GM12865 (cell line): ENCODE measurements at places on chromosomes 6 and 20.

- DNase-seq, result no peak
Observed at GRCh38 chr6:115551527-115551926, 509.2 kb downstream of the FRK start.

DNA sequence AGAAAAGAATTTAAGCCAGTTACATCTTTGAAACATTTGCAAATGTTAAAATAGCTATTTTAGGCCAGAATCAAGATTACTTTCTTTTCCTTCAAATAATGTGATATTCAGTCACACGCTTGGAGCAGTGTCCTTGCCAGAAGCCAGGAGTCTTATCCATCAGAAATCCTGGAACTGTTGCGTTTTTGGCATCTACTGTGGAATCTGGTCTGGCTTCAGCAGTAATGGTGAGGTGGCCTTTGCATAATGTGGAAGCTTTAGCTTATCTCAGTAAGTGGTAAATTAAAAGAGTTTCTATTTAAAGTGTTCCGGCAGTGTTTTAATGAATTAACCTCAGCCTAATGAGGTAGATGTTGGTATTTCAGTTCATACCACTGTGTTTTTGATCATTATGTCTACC lies 97.6 kb downstream of the FIG4 start:
- no peak for DNase-seq

DNA sequence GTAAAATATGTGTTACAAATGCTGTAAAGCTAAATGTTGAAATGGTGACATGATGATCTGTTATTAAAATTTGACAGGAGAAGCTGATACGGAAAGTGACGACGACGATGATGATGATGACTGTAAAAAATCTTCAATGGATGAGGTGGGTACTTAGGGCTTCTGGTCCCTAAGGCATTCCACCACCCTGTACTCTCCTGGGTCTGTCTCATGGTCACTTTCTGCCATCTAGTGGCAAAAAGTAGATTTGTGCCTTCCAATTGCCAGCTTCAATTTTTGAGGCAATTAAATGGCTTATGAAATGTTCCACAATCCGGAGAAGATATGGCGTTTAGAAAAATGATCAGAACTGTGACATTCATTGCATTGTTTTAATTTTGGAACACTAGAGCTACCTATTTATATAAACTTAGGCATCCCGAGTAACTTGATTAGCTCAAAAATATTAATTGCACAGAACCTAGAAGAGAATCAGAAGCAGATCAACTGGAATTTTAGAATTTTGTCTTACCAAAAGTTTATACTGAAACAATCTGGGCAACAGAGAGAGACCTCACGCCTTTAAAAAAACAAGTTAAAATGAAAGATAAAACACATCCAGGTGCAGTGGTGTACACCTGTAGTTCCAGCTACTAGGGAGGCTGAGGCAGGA lies 346.5 kb upstream of the PLCB4 start:
- DNase-seq, result peak; percentile 72

- DNase-seq, result no peak
Observed at GRCh38 chr6:8446391-8446790, 11.0 kb upstream of the SLC35B3 start.

DNA sequence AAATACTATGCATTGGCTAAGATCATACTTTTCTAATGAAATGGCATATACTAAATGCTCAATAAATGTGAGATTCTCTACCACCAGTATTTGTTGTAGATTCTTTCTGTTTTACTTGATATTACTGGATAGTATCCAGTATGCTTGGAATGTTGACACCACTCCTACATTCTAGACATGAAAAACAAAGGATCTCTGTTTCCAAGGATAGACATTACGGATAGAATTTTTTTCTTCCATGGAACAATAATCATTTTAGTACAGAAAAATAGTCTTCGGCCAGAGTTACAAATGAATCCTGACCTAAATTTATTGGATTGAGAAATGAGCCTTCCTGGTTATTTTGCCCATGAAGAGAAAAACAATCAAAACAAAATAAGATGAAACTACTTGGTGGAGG lies 258.2 kb upstream of the NT5E start:
- DNase-seq, result no peak

GRCh38 chr6:168718821-168719475 lies 278.0 kb downstream of the SMOC2 start:
- no peak for DNase-seq

- DNase-seq, result no peak
Observed at GRCh38 chr6:168155821-168156741, 77.1 kb upstream of the FRMD1 start.

- DNase-seq, result no peak
Observed at GRCh38 chr6:168876956-168877355, 376.7 kb downstream of the THBS2 start.

DNA sequence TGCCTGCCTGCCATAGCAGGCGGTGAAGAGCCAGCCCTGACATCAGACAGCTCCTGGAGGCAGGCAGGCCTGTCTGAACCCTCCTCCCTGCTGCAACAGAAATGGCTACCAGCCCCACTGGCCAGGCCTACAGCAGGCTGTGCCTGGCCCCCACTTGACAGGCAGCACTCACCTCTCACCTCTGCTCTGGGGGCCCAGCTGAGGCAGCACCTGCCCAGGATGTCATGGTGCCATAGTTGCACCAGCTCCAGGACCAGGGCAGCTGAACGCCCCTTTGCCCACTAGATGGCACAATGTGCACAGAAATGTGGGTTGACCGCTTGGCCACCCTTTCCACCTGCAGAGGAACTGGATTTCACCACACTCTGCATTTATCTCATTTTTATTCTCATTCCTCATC lies 30.6 kb downstream of the MRPL14 start:
- DNase-seq, result peak; percentile 81

GRCh38 chr6:165580136-165580535 lies 82.9 kb downstream of the PDE10A start:
- DNase-seq, result no peak

- DNase-seq, result no peak
Observed at GRCh38 chr6:15911753-15912504, 217.0 kb upstream of the MYLIP start.

- no peak for DNase-seq
Observed at GRCh38 chr6:16361861-16362260, 123.5 kb downstream of the GMPR start.

DNA sequence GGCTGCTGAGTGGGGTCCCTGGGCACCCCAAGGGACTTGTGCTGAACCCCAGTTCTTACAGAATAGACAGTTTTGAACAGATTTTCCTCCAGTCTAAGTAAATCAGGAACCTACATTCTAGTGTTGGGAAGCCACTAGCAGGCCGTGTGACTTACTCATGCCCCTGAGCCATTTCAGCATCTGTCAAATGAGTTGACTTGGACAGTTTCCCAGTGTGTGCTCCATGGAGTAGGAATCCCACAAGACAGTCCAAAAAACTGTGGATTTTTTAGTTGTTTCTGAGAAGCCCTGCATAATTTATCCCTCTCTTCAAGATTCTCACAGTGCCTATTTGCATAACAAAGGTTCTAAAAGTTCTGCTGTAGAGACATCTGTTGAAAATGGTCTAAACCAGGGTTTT lies 2.1 kb downstream of the GABRR2 start:
- no peak for DNase-seq

DNA sequence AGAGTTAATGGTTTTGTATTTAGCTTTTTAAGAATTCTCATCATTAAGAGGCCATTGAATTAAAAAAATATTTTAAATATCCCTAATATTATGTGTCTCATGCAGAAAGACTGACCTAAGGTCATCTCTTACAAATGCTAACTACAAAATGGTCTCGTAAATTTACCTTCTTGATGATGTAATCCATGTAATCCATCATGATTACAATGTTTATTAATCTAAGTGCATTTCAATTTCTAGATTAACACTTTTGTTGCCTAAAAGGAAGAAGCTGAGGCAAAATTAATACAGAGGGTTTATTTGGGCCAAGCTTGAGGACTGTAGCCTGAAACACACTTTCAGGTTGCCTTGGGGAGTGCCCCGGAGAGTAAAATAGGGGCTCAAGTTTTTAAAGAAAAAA lies 18.4 kb downstream of the DUSP22 start:
- DNase-seq, result no peak

DNA sequence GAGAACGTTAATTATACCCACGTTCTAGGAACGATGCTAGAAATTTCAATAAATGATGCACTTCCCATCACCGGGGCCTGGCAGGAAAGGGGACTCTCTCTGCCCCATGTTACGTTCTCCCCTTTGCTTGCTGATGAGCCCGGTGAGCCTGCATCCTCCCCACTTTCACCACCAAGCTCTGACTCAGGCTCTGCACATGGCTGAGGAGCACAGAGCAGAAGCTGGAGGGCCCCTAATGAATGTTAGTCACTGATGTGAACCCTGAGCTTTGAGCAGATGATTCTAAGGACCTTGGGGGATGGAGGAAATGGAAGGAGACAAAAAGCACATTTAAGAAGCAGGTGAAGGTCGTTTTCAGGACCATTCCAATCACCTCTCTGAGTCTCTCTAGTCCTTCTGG lies 468.2 kb upstream of the ARID1B start:
- no peak for DNase-seq

- DNase-seq, result no peak
Observed at GRCh38 chr6:138957903-138958302, 30.1 kb downstream of the REPS1 start.

DNA sequence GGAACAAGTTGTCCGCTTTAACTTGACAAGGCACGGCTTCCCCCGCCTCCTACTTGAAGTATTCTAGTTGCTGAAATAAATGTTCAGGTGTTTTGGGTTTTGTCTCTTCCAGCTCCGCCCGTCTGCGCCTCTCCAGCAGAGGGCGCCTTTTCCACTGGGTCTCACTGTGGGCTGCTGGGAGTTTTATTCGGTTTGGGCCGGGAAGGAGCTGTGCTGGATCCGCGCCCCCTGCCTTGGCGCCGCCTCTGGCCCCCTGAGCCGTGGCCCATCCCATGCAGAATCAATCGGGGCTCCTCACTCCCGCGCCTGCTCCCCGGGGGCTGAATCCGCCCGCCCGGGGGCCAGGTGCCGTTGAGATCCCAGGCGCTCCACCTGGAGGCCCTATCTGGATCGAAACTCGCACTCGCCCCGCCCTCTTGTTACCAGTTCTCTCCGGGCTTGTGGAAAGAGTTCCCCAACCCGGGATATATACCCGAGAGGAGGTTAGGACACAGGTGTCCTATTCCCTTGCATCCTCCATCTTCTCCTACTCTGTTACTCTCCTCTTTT lies 51.0 kb upstream of the TCF21 start:
- DNase-seq, result peak; percentile 53

GRCh38 chr20:1434571-1435336 lies 31.9 kb downstream of the NSFL1C start:
- DNase-seq, result peak; percentile 89

- DNase-seq, result no peak
Observed at GRCh38 chr6:131981624-131981978, 30.4 kb upstream of the CCN2 start.

DNA sequence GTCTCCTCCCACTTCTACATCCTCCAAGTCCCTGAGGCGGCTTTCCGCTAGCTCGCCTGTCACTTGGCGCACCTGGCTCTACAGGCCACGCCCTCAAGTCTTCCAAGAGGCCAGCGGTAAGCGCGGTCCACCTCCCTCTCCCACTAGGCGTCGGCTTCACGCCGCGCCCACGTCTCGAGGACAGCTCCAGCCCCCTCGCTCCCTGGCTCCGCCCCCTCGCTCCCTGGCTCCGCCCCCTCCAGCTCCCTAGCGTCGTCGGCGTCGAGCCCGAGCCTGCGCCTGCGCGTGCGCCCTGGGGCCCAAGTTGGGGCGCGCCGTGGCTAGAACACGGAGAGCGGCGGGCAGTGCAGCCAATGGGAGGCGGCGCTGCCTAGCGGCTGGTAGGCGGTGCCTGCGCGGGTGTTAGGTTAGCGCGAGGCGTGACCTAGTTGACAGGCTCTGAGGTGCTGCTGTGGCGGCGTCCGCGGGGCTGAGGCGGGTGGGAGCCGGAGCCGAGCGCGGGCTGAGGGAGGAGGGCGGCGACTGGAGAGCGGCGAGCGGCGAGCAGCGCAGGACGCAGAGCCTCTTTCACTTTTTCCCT lies at the start of gene MACROD2:
MACROD2 (plus strand) TSS at position 431 of the 580 bp plus-strand sequence.
- DNase-seq, result peak; percentile 1

DNA sequence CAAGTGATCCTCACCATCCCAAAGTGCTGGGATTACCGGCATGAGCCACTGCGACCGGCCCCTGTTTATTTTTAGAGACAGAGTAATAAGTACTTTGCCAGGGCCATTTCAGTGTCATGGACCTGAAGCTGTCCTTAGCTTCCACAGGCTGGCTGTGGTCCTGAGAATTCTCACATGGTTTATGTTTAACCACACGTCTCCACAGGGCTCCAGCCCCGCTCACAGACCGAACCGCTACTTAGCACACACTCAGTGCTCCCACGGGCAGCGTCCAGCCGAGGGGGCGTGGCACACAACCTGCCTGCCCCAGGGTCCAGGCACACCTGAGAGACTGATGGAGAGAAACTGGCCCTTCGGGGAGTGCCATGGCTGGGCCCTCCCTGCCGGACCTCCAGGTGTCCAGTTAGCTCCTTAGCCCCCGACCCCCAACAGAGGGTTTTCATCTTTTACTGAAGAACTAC lies 11.7 kb downstream of the ACSS1 start:
- DNase-seq, result no peak

GRCh38 chr6:38503960-38504682 lies 135.6 kb downstream of the BTBD9 start:
- no peak for DNase-seq

DNA sequence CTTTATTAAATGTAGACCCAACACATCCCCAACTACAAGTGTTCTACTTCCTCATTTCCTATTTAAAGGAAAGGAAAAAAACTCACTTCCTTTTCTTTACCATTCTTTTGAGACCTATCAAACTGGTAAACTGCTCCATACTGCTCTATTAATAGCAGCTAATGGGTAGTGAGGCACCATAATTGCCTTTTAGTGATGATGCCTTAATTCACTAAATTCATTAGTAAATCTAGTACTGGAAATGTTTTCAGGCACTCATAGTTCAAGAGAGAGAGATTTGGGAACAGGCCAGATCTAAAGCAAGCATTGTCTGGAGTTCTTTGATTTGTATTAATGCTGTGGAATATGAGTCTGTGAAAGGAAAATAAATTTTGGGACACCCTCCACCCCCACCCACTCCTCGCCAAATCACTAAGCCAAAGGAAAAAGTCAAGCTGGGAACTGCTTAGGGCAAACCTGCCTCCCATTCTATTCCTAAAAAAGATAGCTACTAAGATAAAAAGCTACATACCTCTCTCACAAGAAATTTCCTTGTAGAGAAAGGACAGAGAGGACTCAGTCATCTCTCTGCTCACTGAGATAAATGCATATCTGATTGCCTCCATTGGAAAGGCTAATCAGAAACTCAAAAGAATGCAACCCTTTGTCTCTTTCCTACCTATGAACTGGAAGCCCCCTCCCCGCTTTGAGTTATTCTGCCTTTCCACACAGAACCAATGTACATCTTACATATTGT lies 13.6 kb upstream of the IBTK start:
- no peak for DNase-seq

- DNase-seq, result no peak
Observed at GRCh38 chr20:45444050-45444449, 25.5 kb upstream of the WFDC2 start.
